ENCODE measurements at places on chromosomes 2 and 18.
A peak's percentile ranks its signal among the peaks of the same experiment; 100 is the strongest.

DNA sequence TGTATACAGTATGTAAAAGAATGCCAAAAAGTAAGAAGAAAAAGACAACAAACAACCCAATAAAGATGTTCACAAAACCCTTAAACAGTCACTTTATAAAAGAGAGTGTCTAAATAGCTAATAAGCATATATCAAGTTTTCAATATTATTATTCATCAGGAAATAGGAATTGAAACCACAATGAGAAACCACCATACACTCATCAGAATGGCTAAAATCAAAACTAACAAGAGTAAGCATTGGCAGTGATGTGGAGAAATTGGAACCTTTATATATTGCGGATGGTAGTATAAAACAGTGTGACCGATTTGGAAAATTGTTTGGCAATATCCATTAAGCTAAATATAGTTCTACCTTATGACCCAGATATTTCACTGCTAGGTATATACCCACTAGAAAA is 20.5 kb upstream of the TGFA start:
- no peak for DNase-seq

DNA sequence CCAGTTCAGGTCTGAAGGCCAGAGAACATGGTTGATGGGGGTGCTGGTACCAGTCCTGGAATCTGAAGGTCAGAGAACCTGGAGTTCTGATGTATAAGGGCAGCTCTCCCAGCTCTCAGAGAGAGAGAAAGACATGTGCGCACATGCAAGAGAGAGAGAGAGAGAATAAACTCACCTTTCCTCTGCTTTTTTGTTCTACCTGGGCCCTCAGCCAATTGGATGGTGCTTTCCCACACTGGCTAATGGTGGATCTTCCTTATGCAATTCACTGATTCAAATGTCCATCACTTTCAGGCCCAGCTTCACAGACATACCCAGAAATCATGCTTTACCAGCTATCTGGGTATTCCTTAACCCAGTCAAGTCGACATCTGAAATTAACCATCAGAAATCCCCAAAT is 377.7 kb upstream of the MEX3C start:
- no peak for DNase-seq

DNA sequence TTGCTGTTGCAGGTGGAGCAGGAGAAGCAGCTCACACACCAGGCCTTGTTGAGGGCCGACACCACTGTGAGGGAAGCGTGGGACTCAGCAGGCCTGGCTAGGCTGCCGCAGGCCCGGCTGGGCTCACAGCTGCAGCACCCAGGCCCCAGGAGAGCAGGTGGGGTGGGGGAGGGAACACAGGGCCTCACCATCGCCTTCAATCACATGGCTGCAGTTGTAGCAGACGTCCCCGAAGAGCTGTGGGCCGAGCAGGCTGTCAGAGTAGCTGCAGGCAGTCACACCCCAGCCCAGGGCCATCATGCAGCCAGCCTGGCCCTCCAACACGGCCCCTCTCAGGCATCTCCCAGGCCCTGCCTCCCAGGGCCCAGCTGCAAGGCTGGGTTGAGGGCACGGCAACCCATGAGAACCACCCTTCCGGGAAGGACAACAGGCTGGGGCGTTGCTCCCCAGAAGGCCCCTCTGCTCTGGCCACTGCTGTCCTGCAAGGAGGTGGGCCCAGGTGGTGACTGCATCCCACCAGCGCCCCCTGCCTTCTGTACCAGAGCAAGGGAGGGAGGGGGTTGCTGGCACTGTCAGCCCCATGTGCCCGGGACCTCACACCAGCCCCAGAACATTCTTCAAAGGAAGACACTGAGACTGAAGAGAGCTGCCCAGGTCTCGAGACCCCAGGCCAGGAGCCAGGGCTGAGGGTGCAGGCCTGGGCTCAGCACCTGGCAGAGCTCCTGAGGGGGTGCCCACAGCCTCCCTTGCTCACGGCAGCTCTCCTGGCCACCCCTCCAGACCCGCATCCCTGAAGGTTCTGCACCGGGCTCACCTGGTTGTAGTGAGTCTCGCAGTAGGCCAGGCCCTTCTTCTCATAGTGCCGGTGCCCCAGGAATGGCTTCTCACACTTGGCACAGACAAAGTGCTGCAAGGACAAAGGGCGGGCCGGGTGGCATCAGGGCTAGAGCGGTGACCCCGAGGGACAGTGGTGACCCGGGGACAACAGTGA is 5.6 kb upstream of the GPR17 start:
- no peak for DNase-seq

DNA sequence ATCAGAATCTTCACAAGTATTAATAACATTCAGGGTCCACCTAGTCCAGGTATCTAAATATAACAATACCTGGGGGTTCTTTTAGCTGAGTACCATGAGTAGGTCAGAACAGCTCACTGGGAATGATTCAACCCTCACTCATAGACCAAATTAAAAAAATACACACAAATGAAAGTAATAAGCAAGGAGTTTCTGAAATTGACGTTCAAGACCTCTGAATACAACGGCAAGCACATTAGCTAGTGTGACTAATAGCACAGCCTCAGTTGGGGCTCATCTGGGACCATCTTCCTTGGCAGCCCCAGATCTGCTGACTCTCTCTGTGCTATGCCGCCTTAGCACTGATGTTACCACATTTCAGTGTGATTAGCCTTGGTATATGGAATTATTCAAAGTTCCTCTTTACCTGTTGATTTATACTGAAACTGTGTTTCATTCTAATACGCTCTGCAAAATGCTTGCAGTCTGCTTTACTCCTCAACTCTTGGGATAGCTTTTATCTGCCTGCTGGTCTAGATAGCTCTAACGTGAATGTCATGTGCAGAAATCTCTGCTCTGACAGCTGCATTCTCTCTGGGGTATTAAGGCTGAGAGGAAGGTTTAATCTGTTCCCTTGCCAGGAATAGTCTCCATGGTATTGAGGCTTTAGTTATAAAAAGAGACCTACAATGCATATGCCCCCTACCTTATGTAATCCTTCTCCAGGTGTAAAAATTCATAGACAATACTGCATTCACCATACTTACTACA is 153.3 kb downstream of the METTL4 start:
- no peak for DNase-seq

GRCh38 chr2:42171396-42171980 is 2.3 kb downstream of the EML4 start:
- no peak for DNase-seq

GRCh38 chr2:239551206-239551605 is 150.4 kb upstream of the HDAC4 start:
- DNase-seq, result no peak

DNA sequence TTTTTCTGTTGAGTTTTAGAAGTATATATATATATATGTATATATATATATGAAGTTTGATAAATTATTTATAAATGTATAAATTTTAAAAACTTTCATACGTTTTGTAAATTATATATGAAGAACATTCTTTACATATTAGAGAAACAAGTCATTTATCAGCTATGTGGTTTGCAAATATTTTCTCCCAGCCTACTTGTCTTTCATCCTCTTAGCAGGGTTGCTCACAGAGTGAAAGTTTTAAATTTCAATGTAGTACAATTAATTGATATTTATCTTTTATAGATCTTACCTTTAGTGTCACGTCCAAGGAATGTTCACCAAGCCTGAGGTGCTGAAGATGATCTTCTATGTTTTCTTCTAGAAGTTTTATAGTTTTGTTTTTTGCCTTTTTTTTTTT is 78.3 kb upstream of the HS6ST1 start:
- DNase-seq, result no peak

GRCh38 chr2:3287896-3288295 is 89.7 kb downstream of the EIPR1 start:
- DNase-seq, result no peak

GRCh38 chr2:170277951-170278350 is 100.0 kb downstream of the MYO3B start:
- no peak for DNase-seq

DNA sequence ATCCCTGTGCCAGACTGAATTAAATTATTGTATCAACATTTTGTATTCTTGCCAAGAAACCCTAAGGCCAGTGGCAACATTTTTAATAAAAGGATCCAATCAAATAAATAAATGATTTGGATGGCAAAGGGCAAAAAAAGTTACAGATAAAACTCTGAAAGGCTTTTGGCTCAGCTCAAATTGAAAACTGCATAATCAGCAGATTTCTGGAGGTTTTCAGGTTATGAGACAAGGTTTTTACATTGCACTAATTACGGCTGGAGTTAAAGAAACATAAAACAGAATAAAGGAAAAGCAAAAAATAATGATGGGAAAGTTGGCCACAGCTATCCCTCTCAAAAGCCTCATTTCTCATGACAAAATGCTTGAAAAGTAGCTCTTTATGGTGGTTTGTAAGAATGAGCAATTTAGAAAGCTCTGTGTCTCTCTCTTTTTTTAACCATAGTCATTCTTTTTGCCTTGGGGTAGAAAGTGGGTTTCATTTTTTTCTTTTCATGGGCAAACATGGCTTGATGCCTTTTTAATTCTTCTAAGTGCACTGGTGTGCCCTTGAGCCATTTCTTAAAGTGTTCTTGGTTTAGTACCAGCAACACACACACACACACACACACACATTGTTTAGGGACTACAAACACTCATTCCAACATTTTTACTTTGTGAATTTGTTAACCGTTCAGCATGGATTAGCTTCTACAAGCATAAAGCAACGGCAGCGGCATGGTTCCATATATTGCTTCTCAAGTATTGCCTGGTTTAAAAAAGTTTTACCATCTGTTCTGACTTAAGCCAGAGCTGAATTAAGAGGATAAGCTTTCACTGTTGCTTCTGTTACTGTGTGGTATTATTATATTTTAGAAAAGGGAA is 747.1 kb upstream of the FSHR start:
- peak; percentile 59 for DNase-seq

- peak; percentile 33 for DNase-seq
These were observed 49.2 kb downstream of the ICA1L start for GRCh38 chr2:202822411-202822810.

DNA sequence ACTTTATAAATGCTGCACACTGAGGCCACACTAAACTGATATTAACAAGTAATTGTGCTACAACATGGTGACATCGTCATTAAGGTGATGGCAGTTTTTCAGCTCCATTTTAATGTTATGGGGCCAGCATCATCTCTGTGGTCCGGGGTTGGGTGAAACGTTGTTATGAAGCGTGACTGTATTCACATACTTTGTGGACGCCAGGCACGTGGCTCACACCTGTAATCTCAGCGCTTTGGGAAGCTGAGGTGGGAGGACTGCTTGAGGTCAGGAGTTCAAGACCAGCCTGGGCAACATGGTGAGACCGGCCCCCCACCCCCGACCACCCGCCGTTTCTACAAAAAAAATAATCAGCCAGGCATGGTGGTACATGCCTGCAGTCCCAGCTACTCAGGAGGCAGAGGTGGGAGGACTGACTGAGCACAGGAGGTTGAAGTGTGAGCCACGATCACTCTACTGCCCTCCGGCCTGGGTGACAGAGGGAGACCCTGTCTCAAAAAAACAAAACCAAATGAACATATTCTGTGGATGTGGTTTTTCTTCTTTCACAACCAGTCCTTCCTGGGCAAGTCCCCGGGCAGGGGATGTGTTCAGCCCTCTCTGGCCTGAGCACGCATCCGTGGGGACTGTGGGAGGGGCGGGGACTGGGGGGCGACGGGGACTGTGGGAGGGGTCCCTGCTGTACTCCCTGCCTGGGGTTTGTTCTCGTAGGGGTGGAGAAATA is 12.9 kb upstream of the GAL3ST2 start:
- DNase-seq, result no peak

DNA sequence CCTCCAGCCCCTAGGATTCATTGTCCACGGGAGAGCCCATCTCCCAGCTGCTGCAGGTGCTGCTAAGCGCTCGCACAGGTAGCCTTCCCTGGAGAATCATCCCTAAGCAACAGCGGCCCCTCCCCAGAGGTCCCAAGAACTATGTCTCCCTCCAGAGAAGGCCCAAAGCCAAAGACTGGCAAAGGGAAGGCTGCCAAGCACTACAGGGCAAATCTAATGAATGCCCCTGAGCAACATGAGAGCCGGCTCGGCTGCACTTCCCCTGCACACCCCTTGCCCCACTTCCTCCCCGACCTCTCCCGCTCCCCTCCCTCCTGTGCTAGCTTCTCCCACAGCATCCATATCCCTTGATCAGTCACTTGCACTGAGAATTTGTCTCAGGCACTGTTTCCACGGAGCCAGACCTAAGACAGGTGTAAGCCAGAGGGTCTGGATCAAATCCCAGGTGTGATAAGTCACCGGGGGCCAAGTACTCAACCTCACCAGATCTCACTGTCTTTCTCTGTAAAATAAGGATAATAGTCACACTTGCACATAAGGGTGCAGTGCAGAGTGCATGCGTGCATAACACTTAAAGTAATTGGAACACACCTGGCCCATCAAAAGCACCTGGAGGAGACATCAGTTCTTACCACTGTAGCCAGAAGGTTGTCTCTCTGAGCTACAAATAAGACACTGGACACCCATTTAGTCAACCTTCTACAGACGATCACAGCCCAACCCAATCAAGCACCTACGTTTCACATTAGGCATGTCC is 20.1 kb upstream of the COL6A3 start:
- DNase-seq, result no peak

GRCh38 chr2:143696651-143697050 is 567.4 kb downstream of the ARHGAP15 start:
- DNase-seq, result no peak

DNA sequence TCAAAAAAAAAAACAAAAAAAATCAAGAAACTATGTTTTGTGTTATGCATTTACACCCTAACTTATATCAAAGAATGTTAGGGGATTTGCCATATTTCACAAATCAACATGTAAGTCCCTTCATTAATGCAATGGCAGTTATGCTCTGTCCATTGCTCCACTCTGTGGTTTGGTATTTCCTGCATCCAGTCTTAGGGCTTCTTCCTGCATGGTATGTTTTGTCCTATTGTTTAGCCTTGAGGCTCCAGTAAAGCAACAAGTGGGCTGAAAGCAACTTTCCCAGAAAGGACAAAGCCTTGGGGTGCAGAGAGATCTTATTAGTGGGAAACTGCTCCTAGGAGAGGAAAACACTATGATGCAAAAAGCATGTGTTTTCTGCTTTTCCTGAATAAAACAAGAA is 474.1 kb downstream of the IRS1 start:
- no peak for DNase-seq

GRCh38 chr18:35410561-35410960 is 33.4 kb upstream of the ZNF396 start:
- DNase-seq, result no peak

DNA sequence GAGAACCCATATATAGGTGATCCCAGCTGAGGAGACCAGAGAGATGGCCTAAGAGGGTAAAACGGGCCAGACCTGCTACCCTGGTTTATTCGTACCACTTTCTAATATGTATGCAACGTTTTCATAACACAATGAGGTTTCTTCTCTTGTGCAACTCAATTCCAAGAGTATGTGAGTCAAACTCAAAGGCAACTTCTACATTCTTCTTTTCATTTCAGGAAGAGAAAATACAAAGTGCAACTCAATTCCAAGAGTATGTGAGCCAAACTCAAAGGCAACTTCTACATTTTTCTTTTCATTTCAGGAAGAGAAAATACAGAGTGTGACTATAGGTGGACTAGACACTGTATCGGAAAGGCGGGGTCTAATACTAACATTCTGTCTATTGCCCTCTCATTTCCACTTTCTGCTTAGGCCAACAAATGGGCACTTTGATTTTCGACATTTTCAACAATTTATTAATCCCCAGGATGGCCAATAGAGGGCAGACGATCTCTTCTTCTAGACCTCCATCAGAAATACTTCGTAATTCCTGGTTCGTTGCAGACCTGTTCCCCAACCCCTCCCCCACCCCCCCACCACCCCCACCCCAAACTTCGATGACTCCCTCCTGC is 3.7 kb upstream of the CRIM1 start:
- DNase-seq, result peak; percentile 12
